ENCODE measurements at places on chromosomes 12 and 14.

GRCh38 chr12:48034835-48035805 is 30.8 kb upstream of the COL2A1 start:
- no peak for DNase-seq

DNA sequence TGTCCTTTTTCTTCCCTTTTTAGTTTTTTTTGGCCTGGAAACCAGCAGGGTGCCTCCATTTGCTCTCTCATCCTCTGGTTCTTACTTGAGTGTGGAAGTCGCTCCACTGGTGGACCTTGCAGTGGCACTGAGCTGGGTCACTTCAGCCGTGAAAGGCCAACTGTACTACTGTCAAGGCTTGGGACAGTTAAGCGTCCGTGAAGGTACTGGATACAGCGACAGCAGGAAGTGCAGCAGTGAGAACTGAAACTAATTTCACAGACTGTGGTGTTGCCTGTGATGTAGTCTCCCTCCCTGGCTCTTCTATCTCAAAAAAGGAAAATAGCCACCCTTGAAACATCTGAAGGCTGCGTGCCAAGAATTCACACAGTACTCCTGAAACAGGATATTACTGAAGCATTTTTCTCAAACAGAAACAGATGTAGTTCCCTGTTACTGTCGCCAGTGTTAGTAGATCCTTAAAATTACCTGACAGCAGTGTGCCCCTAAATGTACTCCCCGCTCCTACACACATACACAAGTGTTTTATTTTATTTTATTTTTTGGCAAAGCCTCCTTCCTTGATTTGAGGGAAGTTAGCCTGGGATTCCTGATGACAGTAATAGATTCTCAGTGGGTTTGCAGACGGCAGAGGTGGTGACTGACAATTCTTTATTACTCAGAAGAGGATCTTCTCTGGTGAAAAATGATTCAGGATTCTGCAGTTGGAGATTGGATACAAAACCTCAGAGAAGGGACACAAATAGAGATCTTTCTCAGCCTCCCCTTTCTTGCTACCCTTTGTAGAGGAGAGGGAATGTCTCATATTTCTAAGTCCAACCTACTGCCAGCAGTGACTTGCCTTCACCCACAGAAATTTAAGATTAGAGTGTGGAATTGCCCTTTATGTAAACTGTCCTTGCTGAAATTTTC is 4.4 kb downstream of the SUSD6 start:
- peak; percentile 51 for DNase-seq

- DNase-seq = peak; percentile 92
Measured at GRCh38 chr12:25997201-25997963, 38.9 kb downstream of the RASSF8 start.

GRCh38 chr12:87847147-87847546 is 182.1 kb downstream of the C12orf50 start:
- DNase-seq = no peak

DNA sequence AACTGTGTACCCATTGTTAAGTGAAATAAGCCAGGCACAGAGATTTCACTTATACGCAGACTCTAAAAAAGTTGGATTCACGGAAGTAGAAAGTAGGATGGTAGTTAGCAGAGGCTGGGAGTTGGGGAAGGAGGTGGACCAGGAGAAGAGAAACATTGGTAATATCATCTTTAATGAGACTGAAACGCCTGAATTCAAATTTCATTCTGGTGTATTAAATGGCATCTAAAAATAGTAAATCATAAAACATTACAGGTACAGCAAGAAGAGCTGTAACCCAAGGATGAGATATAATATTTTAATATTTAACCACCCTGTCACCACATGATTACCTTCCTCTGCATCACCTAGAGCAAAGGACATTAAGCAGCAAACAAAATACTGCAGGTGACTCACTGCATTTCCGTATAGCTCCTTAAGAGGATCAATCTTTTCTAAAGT is 99.4 kb downstream of the EPS8 start:
- no peak for DNase-seq

- DNase-seq = peak; percentile 55
Measured at GRCh38 chr12:6182279-6182898, 17.8 kb upstream of the CD9 start.

DNA sequence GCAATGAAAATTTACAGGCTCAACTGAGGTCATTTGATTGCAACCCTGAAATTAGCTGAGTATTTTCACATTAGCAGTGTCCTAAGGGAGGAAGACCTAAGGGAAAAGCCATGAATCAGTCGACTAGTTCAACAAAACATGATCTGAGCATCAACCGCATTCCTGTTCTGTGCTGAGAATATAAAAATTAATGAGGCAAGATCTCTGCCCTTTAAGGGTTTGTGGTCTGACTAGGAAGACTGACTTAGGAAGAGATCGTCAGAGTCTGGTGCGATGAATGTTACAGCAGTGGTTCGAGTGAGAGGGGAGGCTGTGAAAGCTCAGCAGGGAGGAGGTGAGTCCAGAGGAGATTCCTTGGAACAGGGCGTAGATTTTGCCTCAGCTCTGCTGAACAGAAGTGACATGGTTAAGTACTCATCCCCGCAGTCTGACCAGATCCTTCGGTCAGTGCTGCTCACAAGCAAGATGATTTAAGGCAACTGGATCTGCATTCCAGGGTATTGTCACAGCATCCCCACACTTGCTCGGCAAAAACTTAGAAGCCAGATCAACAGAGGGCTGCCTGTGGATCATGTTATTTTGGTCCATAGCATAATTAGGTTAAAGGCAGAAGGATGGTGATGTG is 49.6 kb downstream of the BMAL2 start:
- no peak for DNase-seq

DNA sequence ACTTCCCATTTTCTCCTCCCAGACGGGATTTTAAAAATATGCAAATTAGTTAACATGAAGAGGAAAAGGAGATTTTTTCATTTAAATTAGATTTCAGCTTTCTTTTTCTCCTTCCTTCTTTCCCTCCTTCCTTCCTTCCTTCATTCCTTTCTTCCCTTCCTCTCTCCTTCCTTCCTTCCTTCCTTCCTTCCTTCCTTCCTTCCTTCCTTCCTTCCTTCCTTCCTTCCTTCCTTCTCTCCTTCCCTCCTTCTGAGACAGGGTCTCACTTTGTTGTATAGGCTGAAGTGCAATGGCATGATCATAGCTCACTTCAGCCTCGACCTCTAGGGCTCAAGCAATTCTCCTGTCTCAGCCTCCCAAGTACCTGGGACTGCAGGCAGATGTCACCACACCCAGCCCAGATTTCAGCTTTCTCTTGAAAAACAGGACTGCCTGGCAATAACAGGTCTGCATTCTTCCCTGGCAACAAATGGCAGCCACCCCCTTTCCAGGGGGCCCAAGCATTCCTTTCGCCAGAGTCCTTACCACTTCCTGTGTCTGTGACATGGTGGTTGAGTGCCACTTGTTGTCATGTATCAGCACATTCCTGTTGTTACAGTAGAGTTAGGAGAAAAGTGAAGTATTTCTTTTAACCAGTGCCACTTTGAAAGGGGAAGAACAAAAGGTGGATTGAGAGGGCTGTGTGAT is 119.1 kb downstream of the PTPN11 start:
- DNase-seq = no peak

DNA sequence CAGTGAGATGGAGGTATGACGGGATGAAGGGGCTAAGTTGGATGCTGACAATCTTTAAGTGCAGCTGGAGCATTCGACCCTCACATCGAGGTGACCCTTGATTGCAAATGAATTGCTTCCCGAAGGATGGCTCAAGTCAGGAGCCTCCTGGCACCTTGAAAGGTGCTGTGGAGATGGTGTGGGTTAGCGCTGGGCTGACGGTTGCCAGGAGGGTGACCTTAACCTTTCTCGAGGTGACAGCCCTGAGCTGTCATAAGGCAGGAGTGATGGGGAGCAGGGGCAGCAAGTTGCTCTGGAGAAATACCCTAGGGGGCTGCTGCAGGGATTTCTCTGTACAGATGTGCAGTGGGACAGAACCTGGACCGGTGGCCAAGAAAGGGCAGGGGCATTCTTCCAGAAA is 122.8 kb downstream of the CRACR2A start:
- DNase-seq = no peak

GRCh38 chr12:89260841-89261637 is 91.3 kb downstream of the DUSP6 start:
- no peak for DNase-seq

- no peak for DNase-seq
Measured at GRCh38 chr14:60805841-60806430, 71.4 kb downstream of the MNAT1 start.

GRCh38 chr12:117830471-117830870 is 138.3 kb downstream of the KSR2 start:
- no peak for DNase-seq

GRCh38 chr14:81303258-81303935 is 82.6 kb upstream of the GTF2A1 start:
- DNase-seq = no peak

- DNase-seq = no peak
Measured at GRCh38 chr12:120855823-120856588, 48.2 kb downstream of the SPPL3 start.

DNA sequence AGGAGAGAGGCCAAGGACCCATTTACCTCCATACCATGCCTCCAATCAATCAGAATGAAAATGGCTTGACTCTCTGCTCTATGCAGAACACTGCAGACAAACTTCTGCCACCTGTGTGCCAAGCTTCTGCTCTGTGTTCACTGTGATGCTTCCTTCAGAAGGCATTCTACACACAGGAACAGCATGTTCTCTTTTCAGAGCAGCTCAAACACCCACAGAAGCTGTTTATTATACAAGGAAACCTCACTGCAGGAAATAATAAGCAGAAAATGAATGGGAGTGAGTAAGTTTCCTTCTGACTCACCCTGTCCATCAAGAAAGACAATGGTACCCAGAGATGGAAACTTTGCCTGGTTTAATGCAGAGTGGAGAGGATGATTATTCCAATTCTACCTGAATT is 2.4 kb upstream of the ESR2 start:
- DNase-seq = peak; percentile 47

GRCh38 chr14:59123975-59124374 is 64.5 kb upstream of the DAAM1 start:
- peak; percentile 49 for DNase-seq

DNA sequence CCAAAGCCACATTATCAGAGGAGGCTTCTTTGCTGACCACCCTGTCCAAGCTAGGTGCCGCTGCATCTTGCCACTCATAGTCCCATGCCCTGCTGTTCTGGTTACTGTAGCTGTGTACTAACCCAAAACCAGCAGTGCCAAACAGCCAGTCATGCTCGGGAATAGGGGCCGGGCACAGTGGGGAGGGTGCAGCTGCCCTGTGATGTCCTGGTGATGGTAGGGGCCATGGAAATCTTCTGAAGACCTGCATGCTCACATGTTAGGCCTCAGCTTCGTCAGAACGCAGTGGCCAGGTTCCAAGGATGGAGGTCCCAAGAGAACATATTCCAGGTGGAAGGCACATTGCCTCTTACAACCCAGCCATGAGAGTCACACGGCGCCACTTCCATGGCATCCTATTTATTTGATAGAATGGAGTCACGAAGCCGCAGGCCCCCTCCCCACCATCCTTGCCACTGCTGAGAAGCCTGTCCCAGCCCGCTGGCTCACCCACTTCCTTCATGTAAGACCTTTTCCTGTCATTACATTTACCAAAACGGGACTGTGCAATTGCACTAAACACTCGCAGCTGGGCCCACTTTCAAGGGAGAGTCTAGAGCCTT is 48.5 kb downstream of the FAM222A start:
- DNase-seq = no peak

- DNase-seq = no peak
Measured at GRCh38 chr14:98944989-98945388, 327.0 kb downstream of the BCL11B start.

- no peak for DNase-seq
Measured at GRCh38 chr12:25382311-25383106, 131.8 kb upstream of the KRAS start.

- no peak for DNase-seq
Measured at GRCh38 chr12:70321191-70321590, 44.9 kb upstream of the KCNMB4 start.

- DNase-seq = no peak
Measured at GRCh38 chr12:98968896-98969295, 323.8 kb downstream of the APAF1 start.

DNA sequence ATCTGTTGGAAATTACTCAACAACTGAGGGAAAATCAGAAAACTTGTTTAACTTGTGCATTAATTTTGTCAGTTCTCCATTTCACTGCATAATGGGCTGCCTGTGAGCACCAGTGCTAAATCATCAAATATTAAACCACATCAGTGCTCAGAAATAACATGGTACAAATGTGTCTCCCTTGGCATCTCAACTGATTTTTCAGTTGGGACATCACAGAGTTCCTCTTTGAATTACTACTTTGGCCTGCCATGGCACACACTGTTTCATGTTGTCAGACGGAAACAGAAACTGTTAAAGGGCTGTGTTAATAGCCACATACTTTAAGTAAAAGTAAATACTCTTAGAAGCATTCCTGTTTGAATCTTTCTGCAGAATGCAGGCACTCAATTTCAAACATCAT is 42.1 kb upstream of the STRN3 start:
- no peak for DNase-seq

- DNase-seq = peak; percentile 6
Measured at GRCh38 chr14:105315211-105315721, 718 bp downstream of the PACS2 start.

DNA sequence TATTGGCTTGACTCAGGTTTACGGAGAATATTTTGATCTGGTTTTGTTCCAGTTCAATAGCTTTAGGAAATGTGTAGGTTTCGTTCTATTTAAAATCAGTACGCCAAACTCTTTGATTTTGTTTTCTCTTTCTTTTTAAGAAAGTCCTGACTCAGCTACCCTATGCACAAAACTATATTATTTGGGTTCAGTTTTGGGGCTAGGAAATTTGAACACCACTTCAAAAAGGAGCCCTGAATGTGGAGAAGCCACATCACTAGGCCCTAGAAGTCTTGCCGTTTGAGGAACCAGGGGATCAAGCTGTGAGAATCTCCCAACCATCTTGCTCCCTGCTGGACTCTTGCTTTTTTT is 168.2 kb upstream of the BCL2L14 start:
- DNase-seq = no peak

DNA sequence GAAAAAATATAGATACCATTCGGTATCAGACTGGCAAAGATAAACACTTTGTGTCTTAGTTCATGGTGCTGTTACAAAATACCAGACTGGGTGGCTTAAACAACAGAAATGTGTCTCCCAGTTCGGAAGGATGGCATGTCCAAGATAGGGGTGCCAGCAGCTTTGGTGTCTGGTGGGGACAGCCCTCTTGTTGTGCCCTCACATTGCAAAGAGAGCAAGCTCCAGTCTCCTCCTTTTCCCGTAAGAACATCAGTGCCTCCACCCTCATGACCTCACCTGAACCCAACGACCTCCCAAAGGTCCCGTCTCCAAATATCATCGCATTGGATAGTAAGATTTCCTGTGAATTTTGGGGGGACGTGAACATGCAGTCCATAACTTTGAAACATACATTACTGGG is 12.4 kb downstream of the ZBTB42 start:
- DNase-seq = no peak

GRCh38 chr12:2384029-2384386 is 331.2 kb downstream of the CACNA1C start:
- DNase-seq = no peak

All from HCEC 1CT (cell line).